SJCRH30 (cell line): ENCODE measurements at places on chromosomes 16 and 17. TPM values are rescaled to one million over a fixed set of nuclear protein-coding genes. Genes with fewer than 3 reads are reported as not detected.

- DNase-seq: no peak
Observed at GRCh38 chr17:29597361-29598172, 4.6 kb downstream of the ANKRD13B start.

Gene TAT
- not detected in 2 replicates for total RNA-seq

DNA sequence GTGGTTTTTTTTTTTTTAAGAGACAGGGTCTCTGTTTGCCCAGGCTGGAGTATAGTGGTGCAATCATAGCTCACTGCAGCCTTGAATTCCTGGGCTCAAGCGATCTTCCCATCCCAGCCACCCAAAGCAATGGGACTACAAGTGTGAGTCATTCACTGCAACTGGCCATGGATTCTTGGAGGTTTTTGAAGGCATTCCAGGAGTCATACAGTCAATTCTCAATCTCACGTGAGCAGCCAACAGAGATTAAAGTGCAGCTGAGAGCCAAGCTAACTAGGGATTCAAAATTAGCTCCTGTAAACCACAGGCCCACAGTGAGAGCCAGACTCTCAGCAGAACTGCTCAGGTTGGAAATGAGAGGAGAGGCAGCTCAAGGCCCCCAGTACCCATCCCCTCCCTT lies 30.2 kb downstream of the XPO6 start:
- peak; percentile 53 for DNase-seq

GRCh38 chr17:81348097-81349055 lies 46.9 kb upstream of the BAHCC1 start:
- DNase-seq: peak; percentile 50

Gene GAS7
- total RNA-seq: 0.66 and 0.91 TPM in 2 replicates

GRCh38 chr17:3828151-3828851 lies 17.7 kb downstream of the NCBP3 start:
- DNase-seq: no peak

DNA sequence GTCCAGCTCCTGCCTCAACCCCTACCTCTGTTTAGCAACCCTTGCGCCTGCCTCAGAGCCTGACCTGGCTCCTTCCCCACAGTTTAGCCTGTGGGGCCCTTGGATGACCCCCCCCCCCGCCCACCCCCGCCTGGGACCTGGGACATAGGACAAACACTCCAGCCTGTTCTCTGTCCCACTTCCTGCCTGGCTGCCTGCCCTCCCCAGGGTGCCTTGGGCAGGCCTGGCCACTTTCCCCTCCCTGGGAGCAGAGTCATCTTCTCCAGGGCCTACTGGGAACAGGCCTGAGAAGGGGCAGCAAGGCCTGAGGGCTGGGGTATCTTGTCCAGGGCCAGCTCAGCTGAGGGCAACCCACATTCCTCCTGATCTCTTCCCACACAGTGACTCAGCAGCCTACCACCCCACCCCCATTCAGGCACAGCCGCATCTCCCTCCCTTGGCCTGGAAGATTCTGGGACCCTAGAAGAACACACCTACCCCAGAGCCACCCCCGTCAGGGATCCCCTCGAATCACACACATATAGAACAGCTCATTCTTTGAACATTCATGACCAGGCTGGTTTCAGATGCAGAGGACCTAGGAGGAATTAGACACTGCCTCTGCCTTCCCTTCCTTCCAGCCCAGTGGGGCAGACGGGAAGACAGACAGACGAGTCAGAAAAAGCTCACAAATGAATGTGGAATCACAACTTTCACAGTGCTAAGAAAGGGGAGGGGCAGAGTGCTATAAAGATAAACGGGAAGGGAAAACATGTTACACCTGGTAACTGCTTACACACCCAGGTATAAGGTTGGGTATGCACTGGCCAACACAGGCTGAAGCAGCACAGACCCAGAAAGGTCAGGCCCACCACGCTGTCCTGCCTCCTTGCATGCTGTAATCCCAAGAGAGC lies 6.0 kb downstream of the FHOD1 start:
- peak; percentile 59 for DNase-seq

Gene KRT40
- not detected in 2 replicates for total RNA-seq

DNA sequence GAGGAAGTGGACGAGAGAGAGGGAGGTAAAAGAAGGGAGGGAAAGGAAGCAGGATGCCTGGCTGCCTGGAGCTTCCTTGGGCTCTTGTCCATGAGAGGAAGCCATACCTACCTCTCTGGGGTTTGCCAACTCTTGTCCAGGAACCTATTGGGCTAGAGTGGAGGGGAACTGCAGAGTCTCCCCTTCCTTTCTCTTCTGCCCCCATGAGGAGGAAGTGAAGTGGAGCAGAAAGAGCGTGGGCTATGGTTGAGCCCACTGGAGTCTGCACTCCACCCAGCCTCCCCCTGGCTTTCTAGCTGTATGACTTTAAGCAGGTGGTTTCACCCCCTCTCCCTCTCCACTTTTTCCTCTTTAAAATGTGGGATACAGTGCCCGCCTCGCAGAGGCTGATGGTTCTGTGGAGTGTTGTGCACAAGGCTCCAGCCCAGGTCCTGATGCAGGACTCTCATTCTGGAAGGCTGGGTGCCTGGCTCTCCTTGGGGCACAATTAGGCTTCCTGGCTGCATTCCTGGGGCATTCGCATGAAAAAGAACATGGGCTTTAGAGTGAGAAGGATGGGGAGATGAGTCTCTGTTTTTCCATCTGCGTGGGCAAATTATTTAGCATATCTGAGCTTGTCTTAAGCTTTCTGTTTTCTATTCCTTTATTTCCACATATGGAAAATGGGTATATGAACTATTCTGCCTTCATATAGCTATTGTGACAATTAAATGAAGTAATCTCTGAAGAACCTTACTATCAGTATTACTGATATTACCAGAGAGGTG lies 40.7 kb downstream of the HLF start:
- DNase-seq: no peak

GRCh38 chr17:72587773-72588511 lies 467.1 kb downstream of the SOX9 start:
- no peak for DNase-seq

DNA sequence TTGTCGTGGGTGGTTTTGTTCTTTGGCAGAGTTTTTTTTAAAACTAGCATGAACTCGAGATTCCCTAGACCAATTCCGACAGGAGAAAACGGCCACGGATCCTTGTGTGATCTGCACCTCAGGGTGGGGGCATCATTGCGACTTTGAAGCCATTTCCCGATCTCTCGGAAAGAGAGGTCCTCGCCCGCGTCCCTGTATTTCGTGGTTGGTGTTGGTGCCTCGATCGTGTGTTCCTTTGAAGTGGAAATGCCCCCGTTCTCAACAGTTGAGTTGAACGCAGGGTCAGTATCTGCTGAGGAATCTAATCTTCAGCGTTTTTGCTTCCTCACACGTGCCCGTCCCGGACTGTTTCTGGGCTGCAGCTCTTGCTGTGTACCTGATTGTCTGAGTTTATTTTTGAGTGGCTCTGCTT lies 1.1 kb downstream of the CRAMP1 start:
- DNase-seq: peak; percentile 9

GRCh38 chr17:76204277-76204676 lies 36.0 kb downstream of the RNF157 start:
- peak; percentile 20 for DNase-seq

GRCh38 chr16:10552998-10553491 lies 27.4 kb downstream of the EMP2 start:
- no peak for DNase-seq

DNA sequence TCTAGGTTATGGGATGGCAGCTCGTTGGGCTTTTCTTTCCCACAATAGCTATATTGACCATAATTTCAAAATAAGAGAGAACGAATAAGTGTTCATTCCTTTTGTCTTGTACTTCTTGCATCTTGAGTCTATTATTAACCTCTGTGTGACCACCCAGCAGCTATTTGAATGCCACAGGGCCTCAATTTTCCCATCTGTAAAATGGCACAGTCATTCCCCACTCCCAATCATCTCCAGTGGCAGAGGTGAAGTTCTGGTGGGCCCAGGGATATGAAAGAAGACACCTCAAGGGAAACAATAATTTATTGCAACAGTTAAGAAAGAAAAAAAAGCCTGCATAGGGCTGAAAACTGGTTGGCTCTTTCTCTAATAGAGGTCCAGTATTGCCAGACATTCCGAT lies 28.6 kb upstream of the NKD1 start:
- no peak for DNase-seq

Gene GAST
- total RNA-seq: not detected in 2 replicates

- DNase-seq: no peak
Observed at GRCh38 chr16:11481987-11482386, 104.7 kb downstream of the LITAF start.

- DNase-seq: peak; percentile 40
Observed at GRCh38 chr17:82108038-82108437, 10.0 kb upstream of the FASN start.

Gene ACE
- 0.76 and 1.1 TPM in 2 replicates for total RNA-seq

DNA sequence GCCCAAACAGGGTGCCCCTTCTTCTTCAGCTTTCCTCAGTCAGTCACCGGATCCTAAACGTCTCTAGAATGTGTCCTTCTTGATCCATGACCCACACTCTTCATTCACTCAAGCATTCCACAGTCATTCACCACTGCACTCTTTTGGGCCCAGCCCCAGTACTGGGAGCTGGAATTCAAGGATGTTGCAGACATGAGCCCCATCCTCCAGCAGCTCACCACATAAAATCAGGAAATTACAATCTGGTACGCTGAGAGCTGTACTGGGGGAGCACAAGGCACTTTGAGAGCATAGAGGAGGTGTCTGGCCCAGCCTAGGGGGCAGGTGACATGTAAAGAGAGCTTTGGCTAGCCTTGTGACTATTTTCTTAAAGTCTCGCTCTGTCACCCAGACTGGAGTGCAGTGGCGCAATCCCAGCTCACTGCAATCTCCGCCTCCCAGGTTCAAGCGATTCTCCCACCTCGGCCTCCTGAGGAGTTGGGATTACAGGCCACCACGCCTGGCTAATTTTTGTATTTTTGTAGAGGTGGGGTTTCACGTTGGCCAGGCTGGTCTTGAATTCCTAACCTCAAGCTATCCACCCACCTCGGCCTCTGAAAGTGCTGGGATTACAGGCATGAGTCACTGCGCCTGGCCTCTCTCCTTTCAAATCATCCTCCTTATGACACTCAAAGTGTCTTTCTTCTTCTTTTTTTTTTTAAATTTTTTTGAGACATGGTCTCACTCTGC lies 18.7 kb downstream of the CES4A start:
- no peak for DNase-seq
